B cell (primary cell): ENCODE measurements at places on chromosomes 16 and 17. TPM values are rescaled to one million over a fixed set of nuclear protein-coding genes. Genes with fewer than 3 reads are reported as not detected.

GRCh38 chr17:33725675-33726271, 432.7 kb upstream of the ASIC2 start:
- no peak for DNase-seq

DNA sequence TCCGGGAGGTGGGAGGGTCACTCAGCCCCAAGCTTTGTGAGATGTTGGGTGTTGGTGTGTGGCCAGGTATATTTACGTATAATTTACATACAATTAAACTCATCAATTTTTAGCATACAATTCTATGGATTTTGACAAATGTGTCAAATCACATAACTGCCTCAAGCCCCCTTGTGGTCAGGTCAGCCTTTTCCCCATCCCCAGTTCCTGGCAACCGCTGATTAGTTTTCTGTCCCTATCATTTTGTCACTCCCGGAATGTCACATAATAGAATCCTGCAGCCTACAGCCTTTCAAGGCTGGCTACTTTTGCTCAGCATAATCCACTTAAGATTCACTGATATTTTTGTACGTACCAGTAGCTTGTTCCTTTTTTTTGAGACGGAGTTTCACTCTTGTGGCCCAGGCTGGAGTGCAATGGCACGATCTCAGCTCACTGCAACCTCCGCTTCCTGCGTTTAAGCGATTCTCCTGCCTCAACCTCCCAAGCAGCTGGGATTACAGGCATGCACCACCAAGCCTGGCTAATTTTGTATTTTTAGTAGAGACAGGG, 19.3 kb upstream of the RAI1 start:
- DNase-seq, result no peak

HOXB7 gene
- 0.36 and 1.3 TPM in 2 replicates for total RNA-seq

DNA sequence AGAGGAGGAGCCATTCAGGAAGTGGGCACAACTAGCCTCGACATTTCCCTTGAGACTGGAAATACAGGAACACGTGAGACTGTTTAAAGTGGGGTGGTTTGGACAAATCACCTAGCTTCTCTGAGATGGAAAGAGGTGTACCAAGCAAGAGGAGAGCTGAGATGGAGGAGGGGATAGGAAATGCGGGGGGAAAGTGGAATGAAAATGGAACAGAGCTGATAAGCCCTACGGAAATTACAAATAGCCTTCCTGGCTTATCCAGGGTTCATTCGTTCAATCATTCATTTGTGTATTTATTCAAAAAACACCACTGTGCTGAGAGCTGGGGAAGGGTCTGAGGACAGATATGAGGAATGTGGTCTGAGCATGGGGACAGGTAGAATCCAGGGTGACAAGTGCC, 64.1 kb downstream of the ASIC2 start:
- no peak for DNase-seq

GRCh38 chr16:57413733-57414132, 9.2 kb downstream of the CCL17 start:
- DNase-seq, result no peak

DNA sequence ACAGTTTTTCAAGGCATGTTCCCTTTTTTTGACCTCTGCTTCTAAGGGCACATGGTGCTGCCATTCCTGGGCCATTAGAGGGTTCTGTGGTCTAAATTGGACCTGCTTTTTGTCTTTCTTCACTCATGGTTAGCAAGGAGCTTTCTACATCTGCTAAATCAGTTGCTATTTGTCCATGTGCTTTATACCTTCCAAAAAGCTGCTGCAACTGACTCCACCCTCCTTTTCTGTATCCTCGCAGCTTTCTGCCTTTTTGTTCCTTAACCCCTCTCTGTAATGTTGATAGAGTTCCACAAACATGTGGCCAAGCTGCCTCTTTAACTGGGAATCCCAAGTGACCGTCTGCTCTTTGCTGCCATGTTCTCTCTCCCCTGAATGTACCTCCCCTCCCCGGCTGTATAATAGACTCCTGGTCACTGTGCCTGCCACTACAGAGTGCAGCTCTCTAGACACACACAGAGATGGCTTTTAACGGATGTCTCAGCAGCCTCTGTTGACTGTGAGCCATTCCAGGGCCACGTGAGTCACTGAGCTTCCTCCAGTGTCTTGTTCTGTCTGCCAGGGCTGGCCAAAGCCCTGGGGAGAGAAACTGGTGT, 57.4 kb upstream of the TEKT3 start:
- no peak for DNase-seq
